GM06990 (cell line): ENCODE measurements at places on chromosomes 7 and 10.

GRCh38 chr7:106957766-106958165, 86.7 kb upstream of the PRKAR2B start:
- no peak for DNase-seq

DNA sequence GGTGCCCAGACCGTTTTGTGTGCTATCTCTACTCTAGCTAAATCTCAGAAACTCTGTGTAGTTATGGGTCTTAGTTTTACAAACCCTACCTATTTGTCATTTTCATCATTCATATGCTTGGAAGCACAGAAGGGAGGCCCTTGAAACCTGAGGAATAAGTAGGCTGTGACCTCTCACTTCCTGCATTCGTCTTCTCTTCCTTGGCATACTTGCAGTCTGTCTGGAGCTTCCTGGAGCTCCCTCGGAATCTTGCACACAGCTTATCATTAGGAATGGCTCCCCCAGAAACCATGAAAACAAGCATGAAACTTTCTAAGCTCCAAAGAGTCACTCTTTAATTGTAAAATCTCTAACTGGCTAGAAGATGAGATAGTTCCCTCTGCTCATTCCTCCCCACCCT, 376.9 kb upstream of the MYO3A start:
- DNase-seq, result no peak

GRCh38 chr7:87413951-87414793, 61.3 kb downstream of the ABCB4 start:
- no peak for DNase-seq

DNA sequence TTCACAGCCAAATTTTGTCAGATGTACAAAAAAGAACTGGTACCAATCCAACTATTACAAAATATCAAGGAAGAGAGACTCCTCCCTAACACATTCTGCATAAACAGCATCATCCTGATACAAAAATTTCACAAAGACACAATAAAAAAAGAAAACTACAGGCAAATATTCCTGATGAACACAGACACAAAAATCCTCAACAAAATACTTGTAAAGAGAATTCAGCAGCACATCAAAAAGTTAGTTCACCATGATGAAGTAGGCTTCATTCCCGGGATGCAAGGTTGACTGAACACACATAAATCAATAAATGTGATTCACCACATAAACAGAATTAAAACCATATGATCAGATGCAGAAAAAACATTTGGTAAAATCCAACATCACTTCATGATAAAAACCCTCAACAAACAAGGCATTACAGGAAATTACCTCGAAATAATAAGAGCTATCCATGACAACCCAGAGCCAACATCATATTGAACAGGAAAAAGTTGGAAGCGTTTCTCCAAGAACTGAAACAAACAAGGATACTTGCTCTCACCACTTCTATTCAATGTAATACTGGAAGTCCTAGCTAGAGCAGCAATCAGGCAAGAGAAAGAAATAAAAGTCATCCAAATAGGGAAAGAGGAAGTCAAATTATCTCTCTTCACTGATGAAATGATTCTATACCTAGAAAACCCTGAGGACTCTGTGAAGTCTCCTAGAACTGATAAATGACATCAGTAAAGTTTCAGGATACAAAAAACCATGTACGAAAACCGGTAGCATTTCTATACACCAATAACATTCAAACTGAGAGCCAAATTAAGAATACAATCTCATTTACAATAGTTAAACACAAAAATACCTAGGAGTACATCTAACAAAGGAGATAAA, 223.1 kb downstream of the REEP3 start:
- DNase-seq, result no peak

GRCh38 chr7:92489634-92490033, 11.9 kb upstream of the ERVW-1 start:
- DNase-seq, result no peak

DNA sequence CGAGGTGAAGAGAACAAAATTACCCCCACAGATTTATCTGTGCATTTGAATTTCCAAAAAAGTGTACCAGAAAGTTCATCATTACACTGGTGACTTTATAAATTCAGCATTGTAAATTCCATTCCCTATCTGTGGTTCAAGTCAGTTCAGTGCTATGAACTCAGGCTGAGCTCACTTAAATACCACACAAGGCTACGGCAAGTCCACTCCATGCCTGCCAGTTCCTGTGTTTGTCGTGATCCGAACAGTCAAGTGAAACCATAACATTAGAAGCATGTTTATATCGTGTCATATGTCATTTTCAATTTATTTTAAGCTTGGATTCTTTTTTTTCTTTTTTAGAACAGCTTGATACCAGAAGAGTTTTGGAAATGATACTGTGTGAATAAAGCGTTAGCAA, 14.8 kb downstream of the MBL2 start:
- no peak for DNase-seq

DNA sequence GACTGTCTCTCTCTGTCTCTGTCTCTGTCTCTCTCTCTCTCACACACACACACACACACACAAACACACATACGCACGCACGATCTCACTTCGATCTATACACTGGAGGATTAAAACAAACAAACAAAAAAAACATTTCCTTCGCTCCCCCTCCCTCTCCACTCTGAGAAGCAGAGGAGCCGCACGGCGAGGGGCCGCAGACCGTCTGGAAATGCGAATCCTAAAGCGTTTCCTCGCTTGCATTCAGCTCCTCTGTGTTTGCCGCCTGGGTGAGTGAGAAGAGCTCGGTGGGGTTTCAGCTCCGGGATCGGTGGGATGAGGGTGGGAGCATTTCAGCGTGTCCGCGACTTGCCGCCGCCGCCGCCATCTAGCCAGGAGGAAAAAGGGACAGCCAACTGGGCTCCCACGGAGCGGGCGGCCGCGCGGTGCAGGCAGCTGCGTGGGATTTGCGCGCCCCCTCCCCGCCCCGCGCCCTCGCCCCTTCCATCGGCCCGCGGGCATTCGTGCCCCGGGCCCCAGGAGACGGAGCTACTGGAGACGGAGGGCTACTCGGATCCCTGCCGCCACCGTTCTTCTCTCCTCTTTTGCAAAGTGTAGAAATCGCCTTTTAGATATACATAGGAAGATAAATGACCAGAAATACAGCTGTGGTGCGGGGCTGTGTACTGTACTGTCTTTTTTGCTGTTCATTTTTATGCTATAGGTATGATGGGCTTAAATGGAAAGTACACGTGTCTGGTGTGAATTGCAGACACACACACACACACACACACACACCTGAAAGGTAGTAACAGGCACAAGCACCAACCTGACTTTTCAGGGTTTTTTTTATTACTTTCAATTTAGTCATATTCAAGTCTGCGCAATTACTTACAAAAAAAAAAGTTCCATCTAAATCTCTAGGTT, 581 bp downstream of the PTPRZ1 start:
- DNase-seq, result peak; percentile 1

GRCh38 chr10:15516256-15517085, 145.4 kb upstream of the FAM171A1 start:
- DNase-seq, result no peak

DNA sequence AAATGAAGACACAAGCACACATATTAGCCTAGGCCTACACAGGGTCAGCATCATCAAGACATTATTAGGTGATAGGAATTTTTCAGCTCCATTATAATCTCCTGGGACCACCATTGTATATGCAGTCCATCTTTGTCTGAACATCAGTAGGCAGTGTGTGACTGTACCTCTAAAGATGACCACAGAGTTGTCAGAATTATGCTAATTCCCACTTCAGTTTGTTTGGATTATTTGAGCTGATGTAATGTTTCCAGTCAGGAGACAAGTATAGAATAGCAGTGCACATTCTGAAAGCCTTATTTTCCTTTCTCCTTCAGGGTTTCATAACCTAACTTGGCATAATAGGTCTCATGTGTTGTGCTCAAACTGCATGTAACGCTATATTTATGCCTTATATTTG, 306.4 kb downstream of the NXPH1 start:
- no peak for DNase-seq

DNA sequence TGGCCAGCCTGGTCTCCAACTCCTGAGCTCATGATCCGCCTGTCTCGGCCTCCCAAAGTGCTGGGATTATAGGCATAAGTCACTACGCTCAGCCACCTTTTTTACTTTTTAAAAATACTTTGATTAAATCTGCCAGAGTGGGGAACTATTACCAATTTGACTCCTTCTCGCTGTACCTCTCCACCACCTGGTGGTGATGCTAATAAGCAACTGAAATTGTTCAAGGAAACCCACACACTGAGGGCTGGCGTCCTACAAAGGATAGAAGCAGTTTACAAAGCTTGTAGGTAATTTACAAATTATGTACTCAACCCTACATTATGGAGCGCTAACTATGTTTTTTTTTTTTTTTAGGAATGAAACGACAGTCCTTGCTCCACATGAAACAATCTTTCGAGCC, 111.1 kb downstream of the CPED1 start:
- no peak for DNase-seq

GRCh38 chr7:105364684-105365083, 24.0 kb downstream of the SRPK2 start:
- DNase-seq, result no peak

GRCh38 chr7:30862995-30863705, 48.5 kb upstream of the AQP1 start:
- no peak for DNase-seq

DNA sequence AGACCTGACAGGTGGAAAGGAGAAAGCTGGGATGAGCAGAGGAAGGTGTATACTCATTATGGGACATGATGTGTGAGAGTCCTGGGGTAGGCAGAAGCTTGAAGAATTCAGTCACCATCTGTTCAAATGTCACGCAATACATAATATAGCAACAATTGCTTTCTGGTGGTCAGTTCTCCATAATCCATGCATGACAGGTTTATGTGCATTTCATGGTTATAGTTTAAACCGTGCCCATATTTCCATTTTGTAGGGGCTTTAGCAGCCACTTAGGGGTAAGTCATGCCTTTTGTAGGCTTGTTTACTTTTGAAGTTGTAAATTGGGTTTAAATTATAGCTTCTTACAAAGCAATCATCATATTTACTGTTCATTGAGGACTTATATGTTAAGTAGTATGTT, 158.8 kb downstream of the NXPH1 start:
- DNase-seq, result no peak

GRCh38 chr7:43926798-43927123, 525 bp downstream of the UBE2D4 start:
- DNase-seq, result no peak

DNA sequence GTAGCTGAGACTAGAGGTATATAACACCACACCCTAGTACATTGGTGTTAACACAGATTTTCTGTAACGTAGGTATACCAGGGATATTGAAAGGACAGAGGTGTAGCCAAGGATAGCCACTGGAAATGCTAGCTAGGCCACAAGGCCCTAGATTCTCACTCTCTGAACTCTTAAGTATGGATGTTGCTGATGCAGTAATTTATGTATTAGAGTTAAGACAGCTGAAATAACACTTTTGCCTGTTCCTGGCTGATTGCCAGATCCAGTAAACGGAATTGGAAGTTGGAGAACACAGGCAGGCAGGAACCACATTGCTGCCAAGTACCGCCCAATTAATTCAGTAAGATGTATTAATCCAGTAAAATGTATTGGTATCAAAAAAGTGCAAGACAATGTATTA, 1.8 kb downstream of the CALU start:
- DNase-seq, result no peak

DNA sequence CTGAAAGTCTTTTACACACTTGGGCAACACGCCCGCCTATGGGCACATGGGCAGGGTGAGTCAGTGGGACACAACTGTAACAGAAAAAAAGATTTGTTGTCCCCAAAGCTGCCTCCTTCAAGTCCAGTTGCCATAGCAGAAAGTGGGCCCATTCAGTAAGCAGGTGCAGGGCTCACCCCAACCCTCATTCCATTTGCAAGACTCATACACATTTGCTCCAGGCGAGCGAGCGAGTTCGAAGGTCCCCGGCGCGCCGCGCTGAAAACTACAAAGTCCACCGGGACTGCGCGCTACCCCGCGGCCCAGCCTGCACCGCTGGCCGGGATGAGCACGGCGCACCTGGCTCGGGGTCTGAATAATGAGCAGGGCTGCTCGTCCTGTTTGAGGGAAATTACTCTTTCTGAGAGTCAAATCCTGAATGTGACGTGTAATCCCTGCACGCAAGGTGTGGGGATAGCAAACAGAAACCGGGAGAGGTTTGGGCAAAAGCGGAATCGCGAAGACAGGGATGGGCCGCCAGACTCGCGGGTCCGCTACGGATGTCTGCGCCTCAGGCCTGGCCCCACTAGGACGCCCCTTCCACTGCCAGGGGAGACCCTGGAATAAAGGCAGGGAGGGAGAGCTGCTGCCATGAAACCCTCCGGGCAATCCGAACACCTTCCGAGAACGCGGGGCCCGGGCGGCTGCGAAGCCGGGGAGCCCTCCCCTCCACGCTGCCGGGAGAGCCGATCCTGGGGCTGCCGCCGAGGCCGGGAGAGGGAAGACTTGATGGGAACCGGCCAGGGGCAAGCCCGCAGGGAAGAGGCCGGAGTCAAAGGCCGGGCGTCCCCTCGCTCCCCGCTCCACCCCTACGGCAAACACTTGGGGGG, 982 bp downstream of the COBL start:
- no peak for DNase-seq

- DNase-seq, result no peak
These were observed 28.8 kb downstream of the XPNPEP1 start for GRCh38 chr10:109894516-109894915.

DNA sequence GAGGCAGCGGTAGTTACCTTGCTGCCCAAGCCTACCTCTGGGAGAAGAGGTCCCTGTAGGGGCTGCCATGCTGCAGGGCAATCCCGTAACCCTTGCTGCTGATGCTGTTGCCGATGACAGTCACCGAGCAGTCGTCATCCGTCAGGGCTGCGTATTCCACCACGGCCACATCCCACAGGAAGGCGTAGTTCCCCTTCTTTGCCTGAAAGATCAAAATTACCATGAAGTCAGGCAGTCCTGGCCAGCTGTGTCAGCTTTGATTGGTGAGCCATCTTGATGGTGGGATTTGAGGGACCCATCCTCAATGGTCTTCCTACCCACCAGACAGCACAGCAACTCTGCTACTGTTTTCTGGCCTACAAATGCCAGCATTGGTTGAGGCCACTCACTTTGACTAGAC, 746.8 kb downstream of the GRID1 start:
- DNase-seq, result no peak

GRCh38 chr7:34057956-34058355, 152.6 kb downstream of the BMPER start:
- DNase-seq, result no peak

DNA sequence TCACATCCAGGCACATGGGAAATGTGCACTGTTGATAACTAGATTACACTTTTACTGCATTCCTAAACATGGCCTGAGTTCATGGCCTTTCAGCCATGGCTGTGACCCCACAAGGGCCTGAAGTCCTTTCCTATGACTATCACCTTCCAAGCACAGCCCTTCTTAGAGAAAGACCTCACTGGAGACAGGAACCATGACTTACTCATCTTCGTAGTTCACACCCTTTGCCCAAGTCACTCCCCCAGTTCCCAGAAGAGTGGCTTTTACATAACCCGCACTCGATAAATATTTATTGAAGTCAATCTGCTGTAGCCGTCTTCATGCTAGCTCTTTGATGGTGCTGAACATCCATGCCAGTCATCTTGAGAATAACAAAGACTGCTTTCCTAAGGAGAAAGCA, 632.5 kb upstream of the NRP1 start:
- no peak for DNase-seq

GRCh38 chr7:43876241-43876640, 6.9 kb upstream of the MRPS24 start:
- peak; percentile 25 for DNase-seq

GRCh38 chr10:7512487-7512886, 101.7 kb upstream of the SFMBT2 start:
- DNase-seq, result no peak
